Right lobe of liver (tissue), 6 donors: ENCODE measurements at places on chromosomes 12 and 14.

- no peaks in the 10 kb centered on the region for H3K4me1 ChIP-seq
- no peak overlapping the region for H3K4me3 ChIP-seq
- H3K36me3 ChIP-seq = no peaks in the 10 kb centered on the region
- H3K27ac ChIP-seq = no peak overlapping the region
- no peak for DNase-seq
- no peaks in the 10 kb centered on the region for H3K27me3 ChIP-seq
Measured at GRCh38 chr12:94980577-94980976, 22.9 kb downstream of the NDUFA12 start.

DNA sequence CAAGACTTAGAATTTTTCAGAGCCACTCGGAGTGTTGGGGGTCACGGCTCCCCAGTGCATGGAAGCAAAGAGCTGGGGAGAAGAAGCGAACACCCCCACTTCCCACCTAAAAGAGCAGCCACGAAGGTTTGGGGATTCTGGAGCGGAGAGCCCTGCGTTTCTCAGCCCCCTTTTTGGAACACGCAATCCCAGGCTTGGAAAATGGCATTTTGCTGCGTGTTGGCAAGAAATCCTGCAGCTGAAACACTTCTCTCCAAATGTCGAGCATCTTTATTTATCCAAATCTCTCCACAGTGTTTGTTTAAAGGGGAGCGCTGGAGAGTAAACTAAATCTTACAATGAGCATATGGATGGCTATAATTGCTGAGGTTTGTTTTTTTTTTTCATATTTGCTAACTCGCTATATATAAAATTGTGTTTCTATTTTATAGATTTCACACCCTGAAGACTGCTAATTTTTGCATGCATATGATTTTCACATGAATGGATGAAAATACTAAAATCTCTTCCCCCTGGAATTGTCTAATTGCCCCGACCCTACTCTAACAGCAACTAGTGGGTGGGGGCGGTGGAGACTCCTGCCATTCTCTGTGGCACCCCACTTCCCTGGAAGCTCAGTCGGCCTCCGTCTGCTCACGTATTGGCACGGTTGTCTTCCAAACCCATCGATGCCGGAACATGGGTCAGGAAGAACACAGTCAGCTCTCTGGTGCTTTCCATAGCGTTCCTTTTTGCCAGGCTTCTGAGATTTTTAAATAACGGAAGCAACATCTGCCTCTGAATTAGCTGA lies 120.5 kb downstream of the GCH1 start:
- H3K36me3 ChIP-seq = no peaks in the 10 kb centered on the region
- DNase-seq = no peak
- peaks cover 4% of the 10 kb centered on the region for H3K4me1 ChIP-seq
- no peaks in the 10 kb centered on the region for H3K27me3 ChIP-seq
- H3K27ac ChIP-seq = peak overlapping the region; percentile 92
- no peak overlapping the region for H3K4me3 ChIP-seq

- no peaks in the 10 kb centered on the region for H3K4me1 ChIP-seq
- H3K27ac ChIP-seq = no peak overlapping the region
- no peaks in the 10 kb centered on the region for H3K27me3 ChIP-seq
- no peak overlapping the region for H3K4me3 ChIP-seq
- no peaks in the 10 kb centered on the region for H3K36me3 ChIP-seq
Measured at GRCh38 chr12:104486943-104487819, 30.4 kb downstream of the CHST11 start.

- DNase-seq = no peak
- H3K4me1 ChIP-seq = no peaks in the 10 kb centered on the region
- no peak overlapping the region for H3K27ac ChIP-seq
- H3K27me3 ChIP-seq = no peaks in the 10 kb centered on the region
- no peak overlapping the region for H3K4me3 ChIP-seq
Measured at GRCh38 chr14:73472185-73473114, 14.1 kb upstream of the NUMB start.

GRCh38 chr12:127431594-127431993 lies 835.4 kb upstream of the TMEM132C start:
- no peak overlapping the region for H3K4me3 ChIP-seq
- H3K4me1 ChIP-seq = no peaks in the 10 kb centered on the region
- no peak for DNase-seq
- no peaks in the 10 kb centered on the region for H3K36me3 ChIP-seq
- H3K27me3 ChIP-seq = no peaks in the 10 kb centered on the region

GRCh38 chr14:54877015-54877702 lies 25.5 kb downstream of the GCH1 start:
- H3K4me1 ChIP-seq = no peaks in the 10 kb centered on the region
- H3K27me3 ChIP-seq = no peaks in the 10 kb centered on the region
- H3K36me3 ChIP-seq = no peaks in the 10 kb centered on the region
- DNase-seq = no peak

- DNase-seq = no peak
- H3K36me3 ChIP-seq = no peaks in the 10 kb centered on the region
- H3K4me3 ChIP-seq = no peak overlapping the region
- no peaks in the 10 kb centered on the region for H3K27me3 ChIP-seq
- H3K27ac ChIP-seq = no peak overlapping the region
Measured at GRCh38 chr12:105978686-105979085, 160.1 kb downstream of the NUAK1 start.
